Stimulated activated CD4-positive, alpha-beta T cell treated with anti-CD3 and anti-CD28 coated beads, Interleukin-1b, Interleukin-23, amount 100 ng/mL, for 1 hour (primary cell): ENCODE measurements at places on chromosomes 12 and 14.

- DNase-seq = no peak
Measured at GRCh38 chr12:108807476-108807875, 49.9 kb downstream of the SSH1 start.

DNA sequence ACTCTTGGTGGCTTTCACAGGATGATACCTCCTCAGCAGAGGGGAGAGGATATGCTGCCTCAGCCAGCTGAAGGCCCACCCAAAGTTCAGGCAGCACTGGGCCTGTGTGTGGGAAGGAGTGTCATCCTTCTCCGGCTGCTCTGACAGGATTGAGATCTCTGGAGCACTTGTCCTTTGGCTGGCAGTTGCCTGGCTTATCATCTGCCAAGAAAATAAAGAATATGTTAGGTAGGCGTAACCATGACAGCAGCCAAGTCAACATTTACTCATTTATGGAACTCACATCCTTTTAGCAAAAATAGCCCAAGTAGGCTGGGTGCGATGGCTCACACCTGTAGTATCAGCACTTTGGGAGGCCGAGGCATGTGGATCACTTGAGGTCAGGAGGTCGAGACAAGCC is 68.5 kb downstream of the PPFIBP1 start:
- no peak for DNase-seq

GRCh38 chr12:110343736-110344555 is 59.6 kb downstream of the ANAPC7 start:
- DNase-seq = no peak

DNA sequence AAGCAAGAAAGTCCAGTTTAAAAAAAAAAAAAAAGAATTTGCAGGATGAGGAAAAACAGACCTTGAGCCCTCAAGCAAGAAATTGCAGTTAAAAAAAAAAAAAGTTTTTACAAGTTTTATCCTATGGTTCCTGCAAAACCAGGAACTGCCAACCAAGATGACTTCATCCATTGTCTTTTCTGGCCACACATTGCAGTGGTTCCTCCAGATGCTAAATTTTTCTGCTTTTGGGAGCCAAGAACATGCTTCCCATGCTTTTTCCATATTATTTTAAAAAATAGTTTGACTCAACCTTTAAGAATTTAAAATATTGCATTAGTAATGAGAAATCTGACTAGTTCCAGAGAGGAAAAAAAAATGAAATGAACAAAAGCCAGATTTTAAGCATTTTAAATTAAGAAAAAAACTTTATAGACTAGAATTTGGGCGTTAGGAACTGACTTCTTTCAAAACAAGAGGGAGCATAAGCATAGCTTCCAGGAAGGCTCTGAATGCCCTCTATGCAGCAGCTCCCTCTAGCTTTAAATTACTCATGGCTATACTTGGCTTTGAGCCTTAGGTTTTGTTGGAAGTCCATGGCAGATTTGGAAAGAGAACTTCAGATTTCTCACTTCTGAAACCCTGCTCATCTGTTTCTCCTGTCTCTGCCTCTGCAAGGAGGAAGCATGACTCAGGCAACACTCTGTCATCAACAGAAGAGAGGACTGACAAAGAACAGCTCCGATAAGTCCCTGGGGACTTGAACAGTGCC is 124.5 kb downstream of the GPR65 start:
- DNase-seq = no peak

GRCh38 chr14:87992718-87993628 is at the start of gene GALC:
Gene GALC, minus strand, starts transcription at chr14:87993182. Its CDS starts 18 bp downstream, at chr14:87993164.
- DNase-seq = peak; percentile 86

- no peak for DNase-seq
Measured at GRCh38 chr14:52527052-52527451, 25.3 kb downstream of the TXNDC16 start.
